Stimulated activated CD4-positive, alpha-beta T cell treated with anti-CD3 and anti-CD28 coated beads, Interleukin-12 subunit alpha, Interleukin-12 subunit beta, amount 100 ng/mL, for 48 hours (primary cell): ENCODE measurements at places on chromosomes 2 and 18.

GRCh38 chr2:76997296-76997695 lies 524.9 kb downstream of the LRRTM4 start:
- DNase-seq: no peak

GRCh38 chr2:48712151-48712550 lies 43.4 kb downstream of the LHCGR start:
- no peak for DNase-seq

- no peak for DNase-seq
These were observed 83.8 kb upstream of the NOSTRIN start for GRCh38 chr2:168718622-168719021.

GRCh38 chr2:30869988-30870387 lies 62.7 kb upstream of the CAPN13 start:
- DNase-seq: no peak

GRCh38 chr2:64697297-64698176 lies 43.8 kb upstream of the SERTAD2 start:
- no peak for DNase-seq

GRCh38 chr2:31176742-31177141 lies 38.5 kb upstream of the GALNT14 start:
- no peak for DNase-seq

GRCh38 chr2:232343821-232344220 lies 34.7 kb upstream of the ALPP start:
- no peak for DNase-seq

- no peak for DNase-seq
These were observed 1.5 kb upstream of the WNT10A start for GRCh38 chr2:218878926-218879761.

- no peak for DNase-seq
These were observed 6.4 kb downstream of the ERLEC1 start for GRCh38 chr2:53793261-53793660.

GRCh38 chr2:133489146-133489545 lies 79.1 kb downstream of the NCKAP5 start:
- no peak for DNase-seq

- no peak for DNase-seq
These were observed 22.0 kb upstream of the RALBP1 start for GRCh38 chr18:9453283-9453682.

GRCh38 chr2:103009871-103010270 lies 248.0 kb downstream of the TMEM182 start:
- DNase-seq: no peak

DNA sequence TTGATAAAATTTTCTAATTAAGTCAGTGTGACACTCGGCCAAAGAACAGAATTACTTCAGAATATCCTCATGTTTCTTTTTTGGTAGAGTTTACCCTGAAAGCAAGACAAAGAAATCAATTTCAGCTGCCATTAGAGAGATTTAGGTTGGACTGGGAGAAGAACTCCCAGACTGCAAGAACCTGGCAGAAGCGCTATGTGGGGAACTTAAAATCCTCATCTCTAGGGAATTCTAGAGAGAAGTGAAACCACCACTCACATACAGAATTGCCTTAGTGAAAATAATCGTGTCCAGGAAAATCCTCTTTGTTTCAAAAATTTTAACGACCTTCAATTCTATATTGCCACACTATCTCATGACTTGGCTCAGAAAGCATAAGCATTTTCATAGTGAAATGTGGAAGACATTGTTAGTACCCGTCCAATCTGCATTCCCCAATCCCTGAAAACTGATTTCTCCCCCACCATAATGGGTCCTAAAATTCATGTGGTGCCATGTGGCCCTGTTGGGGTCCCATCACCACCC lies 297.3 kb upstream of the MEIS1 start:
- DNase-seq: no peak

DNA sequence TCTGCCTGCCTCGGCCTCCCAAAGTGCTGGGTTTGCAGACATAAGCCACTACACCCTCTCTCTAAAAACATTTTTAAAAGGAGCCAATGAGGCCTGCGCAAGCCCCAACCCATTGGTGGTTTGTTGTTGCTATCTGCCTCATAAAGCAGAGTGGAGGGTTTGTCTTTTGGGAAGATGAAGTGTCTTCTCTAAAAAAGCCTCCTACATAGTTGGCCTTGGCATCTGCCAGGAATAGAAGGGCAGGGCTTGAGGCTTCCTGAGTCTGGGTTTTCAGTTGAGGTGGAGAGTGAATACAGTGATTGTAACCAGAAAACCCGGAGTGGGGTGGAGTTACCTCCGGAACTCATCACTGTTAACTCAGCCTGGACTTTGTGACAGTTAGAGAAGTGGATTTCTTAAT lies 5.9 kb upstream of the STARD7 start:
- DNase-seq: no peak

DNA sequence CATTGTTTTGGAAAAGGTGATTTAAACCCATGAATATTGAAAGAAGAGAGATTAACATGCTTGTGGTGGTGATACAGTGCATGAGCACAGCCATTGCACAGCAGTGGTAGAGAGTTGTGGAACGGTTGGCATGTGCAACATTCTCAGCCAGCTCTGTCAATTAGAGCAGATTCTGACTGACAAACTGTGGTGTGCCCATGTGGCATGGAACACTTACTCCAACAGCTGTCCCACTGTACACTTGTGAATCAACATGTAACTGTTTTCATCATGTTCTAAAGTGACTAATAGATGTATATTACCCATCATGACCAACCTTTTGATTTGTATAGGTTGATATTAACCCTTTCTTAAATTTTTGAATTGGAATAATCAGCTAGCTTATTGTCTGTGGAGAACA lies 55.6 kb downstream of the PKP4 start:
- DNase-seq: no peak

GRCh38 chr2:7450833-7451190 lies 533.6 kb downstream of the RNF144A start:
- DNase-seq: peak; percentile 31

DNA sequence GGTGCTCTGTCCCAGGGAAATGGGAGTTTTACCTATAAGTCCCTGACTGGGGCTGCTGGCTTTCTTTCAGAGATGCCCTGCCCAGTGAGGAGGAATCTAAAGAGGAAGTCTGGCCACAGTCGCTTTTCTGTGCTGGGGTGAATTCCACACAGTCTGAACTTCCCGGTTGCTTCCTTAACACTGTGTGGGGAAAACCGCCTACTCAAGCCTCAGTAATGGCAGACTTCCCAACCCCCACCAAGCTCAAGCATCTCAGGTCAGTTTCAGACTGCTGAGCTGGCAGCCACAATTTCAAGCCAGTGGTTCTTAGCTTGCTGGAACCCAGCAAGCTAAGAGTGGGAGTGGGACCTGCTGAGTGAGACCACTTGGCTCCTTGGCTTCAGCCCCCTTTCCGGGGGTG lies 54.9 kb downstream of the NUP35 start:
- DNase-seq: no peak

- DNase-seq: no peak
These were observed 19.6 kb upstream of the SULT1C3 start for GRCh38 chr2:108220191-108220590.

- no peak for DNase-seq
These were observed 2.4 kb upstream of the PDE11A start for GRCh38 chr2:178075006-178075326.

GRCh38 chr2:55235724-55236538 lies 3.4 kb downstream of the RPS27A start:
- no peak for DNase-seq

- DNase-seq: no peak
These were observed 294.1 kb downstream of the BCL2 start for GRCh38 chr18:63025251-63026090.

GRCh38 chr2:41698678-41699422 lies 349.0 kb upstream of the PKDCC start:
- DNase-seq: no peak

- DNase-seq: no peak
These were observed 169.8 kb upstream of the SPATS2L start for GRCh38 chr2:200136655-200137054.

GRCh38 chr2:127674241-127675209 lies 805 bp downstream of the LIMS2 start:
- DNase-seq: no peak

- DNase-seq: no peak
These were observed 46.3 kb downstream of the HK2 start for GRCh38 chr2:74880054-74880728.

DNA sequence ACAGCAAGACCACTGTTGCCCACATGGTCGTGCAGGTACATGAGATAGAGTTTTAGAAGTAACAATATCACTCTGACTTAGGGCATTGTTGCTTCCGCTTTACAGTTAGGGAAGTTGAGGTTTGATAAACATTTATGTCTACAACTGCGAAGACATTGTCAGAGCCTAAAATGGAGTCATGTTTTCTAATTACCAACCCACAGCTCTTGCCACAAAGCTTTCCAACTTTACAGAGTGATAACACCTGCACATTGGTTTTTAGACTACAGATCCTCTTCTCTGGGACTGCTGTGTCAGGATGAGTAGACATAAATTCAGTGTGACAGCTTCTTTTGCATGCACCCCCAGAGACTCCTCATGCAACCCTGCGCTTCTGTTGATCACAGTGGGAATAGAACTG lies 119.0 kb downstream of the FEZ2 start:
- DNase-seq: no peak

- no peak for DNase-seq
These were observed 9.4 kb upstream of the COLEC11 start for GRCh38 chr2:3585261-3586109.

DNA sequence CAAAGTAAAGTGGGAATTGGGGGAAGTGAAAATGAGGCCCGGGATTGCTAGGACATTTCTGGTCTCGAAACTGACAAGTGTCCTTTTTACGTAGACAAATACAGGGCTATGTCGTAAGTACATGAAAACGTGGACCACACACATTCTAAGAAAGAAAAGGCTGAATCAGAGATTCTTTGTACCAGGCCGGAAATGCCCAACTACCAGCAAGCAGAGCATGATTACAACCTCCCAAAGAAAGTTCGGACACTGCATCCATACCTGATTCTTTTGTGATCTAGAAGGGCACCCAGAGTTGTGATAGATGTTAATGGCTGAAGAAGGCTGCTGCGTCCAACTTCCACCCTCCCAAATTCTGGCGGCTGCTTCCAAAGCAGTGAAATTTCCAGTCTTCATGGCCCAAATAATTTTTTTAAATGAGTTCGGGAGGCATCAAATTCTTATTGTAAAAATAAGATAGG lies 1.7 kb downstream of the RBMS1 start:
- DNase-seq: no peak

DNA sequence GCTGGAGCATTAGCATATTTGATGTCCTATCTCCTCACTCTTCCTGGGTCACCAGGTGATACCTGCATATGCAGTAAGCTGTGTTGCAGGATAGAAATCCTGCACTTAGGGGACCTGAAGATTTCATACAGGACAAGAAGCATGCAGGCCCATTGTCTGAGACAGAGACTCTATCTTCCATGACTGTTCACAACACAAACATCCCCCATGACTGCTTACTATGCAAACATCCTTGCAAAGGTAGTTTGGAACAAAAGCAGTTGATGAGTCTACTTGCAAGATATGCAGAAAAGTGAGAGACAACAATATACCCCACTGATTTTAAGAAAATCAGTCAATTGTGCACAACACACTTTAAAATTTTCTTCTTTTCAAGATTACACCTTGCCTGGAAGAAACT lies 108.6 kb upstream of the ZEB2 start:
- no peak for DNase-seq

DNA sequence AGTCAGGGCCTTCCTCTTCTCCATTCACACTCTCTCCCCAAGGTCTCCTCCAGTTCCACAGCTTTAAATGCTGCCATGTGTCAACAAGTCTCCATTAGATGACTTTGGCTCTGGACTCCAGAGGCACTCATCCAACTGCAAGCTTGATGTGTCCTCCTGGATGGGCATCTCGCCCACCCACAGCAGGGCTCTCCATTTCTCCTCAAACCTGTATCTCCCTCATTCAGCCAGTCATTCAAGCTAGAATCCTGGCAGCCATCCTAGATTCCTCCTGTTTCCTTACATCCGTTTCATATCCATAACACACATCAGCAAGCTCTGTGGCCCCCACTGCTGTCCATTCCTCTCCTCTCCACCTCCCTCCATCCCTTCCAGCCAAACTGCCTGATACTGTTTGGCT lies 88.4 kb upstream of the AFF3 start:
- no peak for DNase-seq

DNA sequence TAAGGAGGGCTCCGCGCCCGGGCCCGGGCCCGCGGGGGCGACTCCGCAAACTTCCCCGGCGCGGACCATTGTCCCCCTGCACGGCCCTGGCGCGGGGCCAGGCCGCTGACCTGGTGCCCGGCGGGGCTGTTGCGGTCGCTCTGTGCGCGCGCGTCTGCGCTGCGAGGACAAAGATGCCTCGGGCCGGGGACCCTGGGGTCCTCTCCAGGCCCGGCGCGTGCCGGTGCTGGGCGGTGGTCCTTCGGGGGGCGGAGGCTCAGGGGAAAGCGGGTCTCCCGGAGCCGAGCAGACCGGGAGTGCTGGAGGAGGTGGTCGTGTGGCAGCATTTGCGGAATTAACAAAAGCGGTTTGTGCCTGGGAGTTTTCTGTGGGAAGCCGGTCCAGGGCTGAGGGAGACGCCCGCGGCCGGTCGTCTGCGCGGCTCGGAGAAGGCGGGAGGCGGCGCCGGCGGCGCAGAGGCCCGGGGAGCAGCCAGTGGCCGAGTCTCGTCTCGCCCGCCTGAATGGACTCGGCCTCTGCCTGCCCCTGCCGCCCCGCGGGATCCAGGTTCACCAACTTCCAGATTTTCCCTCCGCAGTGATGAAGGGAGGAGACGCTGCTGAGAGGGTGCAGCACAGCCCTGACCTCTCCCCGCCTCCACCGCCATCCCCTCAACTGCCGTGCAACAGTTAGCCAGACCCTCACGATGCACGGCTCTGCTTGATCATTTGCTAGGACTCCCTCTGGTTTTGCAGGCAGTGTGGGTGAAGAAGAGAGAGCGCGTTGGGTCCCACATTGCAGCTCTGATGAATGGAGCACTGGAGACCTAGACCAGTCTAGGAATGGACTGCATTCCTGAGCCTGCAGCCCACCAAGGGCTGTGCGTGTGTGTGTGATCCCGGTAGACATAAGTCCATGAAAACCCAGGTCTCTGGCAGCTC lies 705 bp downstream of the EFR3B start:
- DNase-seq: no peak

DNA sequence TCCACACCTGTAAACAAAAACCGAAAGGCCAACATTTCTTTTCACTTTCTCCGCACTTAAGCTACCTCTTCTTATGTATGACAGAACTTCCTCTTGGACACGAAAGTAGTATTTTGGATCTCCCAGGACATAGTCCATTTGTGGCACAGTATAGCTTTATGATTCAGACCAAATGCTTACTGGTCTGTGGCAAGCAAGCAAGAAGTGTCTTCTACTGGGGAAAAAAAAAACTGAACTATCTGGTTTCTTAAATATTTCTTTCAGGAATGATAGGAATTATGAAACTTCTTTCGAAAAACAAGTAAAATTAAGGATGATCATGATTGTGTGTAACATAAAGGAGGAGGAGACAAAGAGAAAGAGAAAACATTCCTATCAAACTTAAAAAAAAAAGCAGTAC lies 33.6 kb downstream of the SRBD1 start:
- DNase-seq: no peak

GRCh38 chr2:235449568-235449967 lies 44.3 kb upstream of the AGAP1 start:
- no peak for DNase-seq
